ENCODE measurements at places on chromosomes 7 and 10. TPM values are rescaled to one million over a fixed set of nuclear protein-coding genes. Genes with fewer than 3 reads are reported as not detected.

- no peak for DNase-seq
Observed at GRCh38 chr7:148720472-148720871, 21.8 kb downstream of the CUL1 start.

DNA sequence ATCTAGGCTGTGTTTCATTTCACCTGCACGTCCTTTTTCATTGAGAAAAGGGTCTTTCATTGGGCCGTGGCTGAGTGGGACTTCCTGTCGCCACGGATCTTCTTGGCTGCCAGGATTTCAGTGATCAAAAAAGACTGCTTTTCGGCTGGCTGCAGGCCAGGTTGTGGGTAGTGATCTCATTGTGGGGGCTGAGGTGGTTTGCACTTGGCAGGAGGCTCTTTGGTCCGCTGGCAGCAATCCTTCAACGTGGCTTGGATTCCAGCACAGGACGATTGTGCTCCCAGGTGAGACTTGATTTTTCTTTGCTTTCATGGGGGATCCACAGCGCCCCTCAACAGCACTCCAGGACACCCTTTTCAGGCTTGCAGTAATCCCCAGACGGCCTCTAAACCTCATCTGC lies 29.0 kb upstream of the ZNF273 start:
- no peak for DNase-seq

- peak; percentile 20 for DNase-seq
Observed at GRCh38 chr10:71492872-71493271, 96.2 kb downstream of the CDH23 start.

GRCh38 chr10:132608511-132609195 lies 71.1 kb downstream of the INPP5A start:
- DNase-seq = no peak

- DNase-seq = no peak
Observed at GRCh38 chr10:20330246-20330645, 514.0 kb downstream of the PLXDC2 start.

- peak; percentile 65 for DNase-seq
Observed at GRCh38 chr10:31771331-31771831, 157.2 kb downstream of the ARHGAP12 start.

DNA sequence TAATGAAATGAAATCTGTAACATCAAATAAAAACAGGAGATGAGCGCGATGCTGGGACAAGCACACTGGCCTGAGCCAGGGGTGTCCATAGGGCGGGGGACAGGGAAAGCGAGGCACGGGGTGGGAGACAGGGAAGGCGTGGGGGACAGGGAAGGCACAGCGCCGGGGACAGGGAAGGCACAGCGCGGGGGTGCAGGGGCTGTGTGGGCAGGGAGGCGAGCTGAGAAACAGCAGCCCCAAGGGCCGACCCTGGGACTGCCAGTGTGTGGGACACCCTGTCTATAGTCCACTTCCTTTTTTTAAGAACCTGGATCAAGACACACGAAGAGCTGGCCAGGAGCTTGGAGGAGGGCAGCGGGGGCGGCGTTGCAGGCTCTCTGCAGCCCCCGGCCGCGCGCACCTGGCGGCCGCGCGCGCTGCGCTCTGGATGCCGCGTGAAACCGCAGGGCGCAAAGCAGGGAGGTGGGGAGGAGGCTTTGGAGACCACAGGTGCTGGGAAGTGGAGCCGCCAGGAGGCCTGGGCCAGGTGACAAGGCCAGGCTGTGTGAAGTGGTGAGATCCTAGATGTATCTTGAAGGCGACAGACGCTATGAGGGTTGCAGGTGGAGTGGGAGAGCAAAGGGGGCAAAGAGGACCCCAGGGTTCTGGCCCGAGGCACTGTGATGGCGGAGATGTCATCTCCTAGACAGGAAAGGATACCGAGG lies 157.7 kb downstream of the COBL start:
- DNase-seq = no peak

GRCh38 chr7:84368122-84368521 lies 173.5 kb upstream of the SEMA3A start:
- no peak for DNase-seq

DNA sequence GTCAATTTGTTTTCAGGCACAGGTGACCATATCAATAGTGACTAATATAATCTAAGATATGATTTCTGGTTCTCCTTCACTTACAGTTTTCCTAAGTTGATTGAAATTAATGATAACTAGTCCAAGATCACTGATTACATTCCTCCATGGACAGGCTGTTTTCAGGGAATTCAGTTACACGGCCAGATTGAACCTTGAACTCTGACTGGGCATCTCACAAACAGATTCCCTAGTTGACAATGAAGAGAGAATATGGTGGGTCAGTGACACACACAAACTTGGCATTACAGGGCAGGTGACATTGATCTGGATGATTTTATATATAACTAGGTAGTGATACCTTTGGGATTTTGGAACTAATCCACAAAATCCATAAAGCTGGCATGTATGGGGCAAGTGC lies 110.2 kb upstream of the EGR2 start:
- DNase-seq = no peak

DNA sequence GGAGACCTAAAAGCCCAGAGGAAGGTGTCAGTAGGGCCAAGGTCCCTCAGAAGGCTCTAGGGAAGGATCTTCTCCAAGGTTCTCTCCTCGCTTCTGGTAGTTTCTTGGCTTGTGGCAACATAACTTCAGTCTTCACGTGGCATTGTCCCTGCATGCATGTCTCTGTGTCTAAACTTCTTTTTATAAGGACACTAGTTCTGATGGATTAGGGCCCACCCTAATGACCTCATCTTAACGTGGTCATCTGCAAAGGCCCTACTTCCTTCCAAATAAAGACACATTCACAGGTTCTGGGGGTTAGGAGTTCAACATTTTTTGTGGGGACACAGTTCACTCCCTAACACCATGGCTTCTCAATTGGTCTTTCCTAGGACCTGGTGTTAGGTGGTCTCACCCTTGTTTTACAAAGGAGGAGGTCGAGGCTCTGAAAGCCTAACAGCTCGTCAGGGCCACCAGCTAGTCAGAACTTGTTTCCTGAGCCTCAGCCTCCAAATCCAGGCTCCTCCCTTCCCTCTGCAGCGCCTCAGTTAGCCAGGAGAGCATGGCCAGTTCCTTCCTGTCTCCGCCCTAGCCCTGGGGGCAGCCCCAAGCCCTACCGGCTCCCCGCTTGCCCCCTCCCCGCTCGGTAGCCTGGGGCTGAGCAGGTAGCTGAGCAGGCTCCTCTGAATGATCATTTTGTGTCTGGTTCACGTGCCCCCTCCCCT lies 109.7 kb upstream of the PPIF start:
- DNase-seq = no peak

DNA sequence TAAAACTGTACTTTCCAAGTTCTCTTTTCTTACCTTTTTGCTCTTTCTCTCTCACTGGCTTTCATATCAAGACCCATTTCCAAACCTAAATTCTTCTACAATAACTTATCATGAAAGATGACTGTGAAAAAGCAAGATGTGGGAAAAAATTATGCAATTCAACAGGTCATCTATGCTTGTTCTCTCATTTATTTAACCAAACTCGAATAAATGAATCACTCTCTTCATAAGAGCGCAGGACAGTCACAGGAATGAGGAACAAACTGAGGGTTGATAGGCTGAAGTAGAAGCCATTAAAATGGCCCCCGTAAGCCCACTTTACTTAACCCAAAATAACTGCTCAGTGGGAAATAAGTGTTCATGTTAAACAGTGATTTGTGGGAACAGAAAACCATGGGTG lies 1289.7 kb upstream of the SORCS1 start:
- no peak for DNase-seq

GRCh38 chr10:34907743-34908430 lies 92.8 kb upstream of the PARD3 start:
- DNase-seq = no peak

DNA sequence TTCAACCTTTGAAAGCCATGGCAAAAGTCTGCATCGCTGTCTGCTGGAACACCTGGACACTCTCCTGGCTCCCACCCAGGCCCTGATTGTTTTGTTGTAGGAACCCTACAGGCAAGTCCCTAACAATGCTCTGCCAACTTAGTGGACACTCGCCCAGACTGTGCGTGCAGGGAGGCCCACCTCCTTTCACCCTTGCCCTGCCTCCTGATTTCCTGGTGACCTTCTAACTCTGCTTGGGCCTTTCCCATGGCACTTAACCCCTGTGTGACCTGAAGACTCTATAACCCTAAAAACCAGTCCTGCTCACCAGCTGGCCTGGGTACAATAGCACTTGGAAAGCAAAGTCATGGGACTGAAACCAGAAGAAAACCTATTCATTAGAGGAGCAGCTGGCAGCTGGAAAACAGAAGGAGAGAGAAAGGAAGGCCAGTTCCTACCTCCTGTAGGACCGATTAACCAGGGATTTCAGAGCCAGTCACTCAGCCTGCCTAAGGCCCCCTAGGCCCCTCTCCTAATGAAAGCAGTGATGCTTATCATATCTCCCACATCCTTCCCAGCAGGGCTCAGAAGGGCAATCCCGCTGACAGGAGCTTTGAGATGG lies 82.7 kb upstream of the KMT2E start:
- no peak for DNase-seq

DNA sequence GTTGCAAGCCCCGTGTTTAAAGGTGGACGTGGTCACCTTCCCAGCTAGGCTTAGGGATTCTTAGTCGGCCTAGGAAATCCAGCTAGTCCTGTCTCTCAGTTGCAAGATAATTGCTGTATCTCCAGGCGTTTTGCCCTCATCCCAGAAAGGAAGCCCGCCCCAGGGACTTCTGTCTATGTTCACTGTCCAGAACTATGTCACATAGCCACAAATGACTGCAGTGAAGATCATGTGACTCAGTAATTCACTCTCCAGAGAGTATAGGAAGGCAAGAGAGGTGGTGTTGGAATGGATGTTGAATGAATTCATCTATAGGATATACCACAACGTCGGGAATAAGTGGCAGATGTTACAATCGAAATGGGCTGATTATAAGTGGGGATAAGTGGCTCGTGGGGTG lies 349 bp upstream of the ERVW-1 start:
- DNase-seq = no peak

- DNase-seq = no peak
Observed at GRCh38 chr7:150339409-150339809, 2.0 kb downstream of the RARRES2 start.

DNA sequence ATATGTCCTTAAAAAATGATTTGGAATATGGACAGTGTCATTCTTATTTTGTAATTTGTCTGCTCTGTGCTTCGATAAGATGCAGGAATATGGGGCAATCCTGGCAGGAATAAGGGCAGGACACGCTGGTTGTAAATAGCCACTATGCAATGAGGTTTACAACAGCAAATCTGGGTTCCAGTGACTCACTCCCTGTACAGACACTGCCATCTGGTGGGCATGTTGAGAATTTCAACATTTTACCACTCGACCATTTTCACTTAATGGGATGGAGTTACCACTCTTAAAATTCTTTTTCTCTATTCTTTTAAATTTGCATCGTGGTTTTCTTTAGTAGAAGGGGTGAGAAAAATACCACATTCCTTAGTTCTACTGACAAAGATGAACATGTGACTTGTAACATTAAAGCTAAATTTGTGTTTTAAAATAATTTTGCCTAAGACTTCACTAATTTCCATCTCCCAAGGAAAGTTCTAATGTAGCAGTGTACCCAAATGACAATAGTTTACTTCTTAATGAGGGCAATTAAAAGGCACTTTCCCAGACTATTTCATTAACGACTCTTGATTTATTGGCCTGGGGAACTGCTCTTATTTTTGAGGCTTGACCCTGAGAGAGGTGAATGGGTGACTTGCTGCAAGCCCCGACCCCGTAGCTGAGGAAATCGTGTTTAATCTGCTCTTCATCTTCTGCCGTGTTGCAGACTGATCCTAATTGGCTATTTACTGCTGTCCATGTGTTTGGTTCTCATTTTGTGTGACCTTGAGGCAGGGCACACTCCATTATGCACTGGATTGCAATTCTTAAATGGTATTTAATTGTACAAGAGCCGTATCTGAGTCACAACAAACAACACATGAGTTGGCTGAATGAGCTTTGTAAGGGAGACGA lies 173.6 kb upstream of the IMMP2L start:
- peak; percentile 68 for DNase-seq

DNA sequence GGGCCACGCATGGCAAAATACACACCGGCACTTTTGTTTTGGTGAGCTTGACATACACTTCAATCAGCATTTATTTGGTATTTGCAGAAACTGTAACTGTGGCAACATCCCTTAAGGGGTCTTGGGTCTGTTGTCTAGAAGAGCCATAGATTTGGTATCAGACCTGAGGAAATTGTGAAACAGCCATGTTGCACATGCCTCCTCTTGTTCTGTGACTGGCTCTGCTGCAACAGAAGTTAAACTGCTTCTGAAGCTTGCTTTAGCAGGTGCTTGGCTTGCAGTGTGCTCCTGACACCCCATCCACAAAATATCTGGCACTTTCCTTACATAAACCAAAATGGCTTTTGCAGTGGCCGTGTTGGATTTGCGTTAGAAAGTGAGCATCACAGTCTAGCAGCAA lies 247.3 kb downstream of the GATA3 start:
- no peak for DNase-seq

GRCh38 chr7:98630149-98630548 lies 13.1 kb downstream of the NPTX2 start:
- DNase-seq = no peak

DNA sequence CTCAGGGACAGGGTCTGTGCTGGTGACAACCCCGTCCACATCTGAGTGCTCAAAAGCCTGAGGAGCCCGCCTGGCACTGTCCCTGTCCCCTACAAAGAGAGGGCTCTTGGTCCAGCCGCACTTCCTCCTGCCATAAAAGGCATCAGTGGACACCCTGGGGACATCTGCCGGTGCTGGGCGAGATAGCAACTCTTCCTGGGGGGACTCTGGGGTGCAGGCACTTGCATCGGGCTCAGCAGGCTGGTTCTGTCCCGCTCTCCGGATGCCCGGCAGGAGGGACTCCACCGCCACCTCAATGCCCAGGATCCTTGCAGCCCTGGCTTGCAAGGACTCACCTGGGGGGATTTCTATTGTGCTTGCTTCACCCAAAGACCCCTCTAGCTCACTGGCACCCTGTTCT lies 32.8 kb downstream of the JCAD start:
- no peak for DNase-seq

GRCh38 chr10:690372-691161 lies 1.1 kb upstream of the DIP2C start:
- DNase-seq = no peak

DNA sequence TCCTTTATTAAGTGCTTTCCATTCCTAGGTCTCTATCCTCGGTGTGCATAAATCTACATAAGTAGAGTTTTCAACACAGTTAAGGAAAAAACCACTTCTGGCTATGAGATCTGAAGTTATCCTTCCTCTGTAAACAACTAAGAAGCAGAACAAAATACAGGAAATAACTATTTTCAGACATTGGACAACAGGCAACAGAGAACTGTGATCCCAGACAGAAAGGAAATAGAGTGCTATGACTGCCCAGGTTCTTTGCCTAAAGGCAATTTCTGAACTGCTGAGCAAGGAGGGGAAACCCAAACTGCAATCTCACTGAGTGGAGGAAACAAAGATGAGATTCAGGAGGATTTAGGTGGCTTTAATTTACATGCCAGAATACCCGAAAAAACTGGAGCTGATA lies 285.4 kb downstream of the SNX13 start:
- DNase-seq = peak; percentile 36

PNLIPRP1 gene
- not detected for polyA plus RNA-seq

ZP3 gene
- polyA plus RNA-seq = 2.0 TPM

DPYSL4 gene
- 4.9 TPM for polyA plus RNA-seq

OR13A1 gene
- polyA plus RNA-seq = not detected

FKBP6 gene
- polyA plus RNA-seq = 0.24 TPM

ECHS1 gene
- 129 TPM for polyA plus RNA-seq

TNKS2 gene
- polyA plus RNA-seq = 36.0 TPM

Data from muscle of back (tissue), 13 donors.